Erythroblast (primary cell): ENCODE measurements at places on chromosomes 6 and 20.

- no peak for DNase-seq
Measured at GRCh38 chr6:139251045-139251690, 40.6 kb downstream of the TXLNB start.

GRCh38 chr6:154962753-154963152 lies 32.4 kb upstream of the TIAM2 start:
- no peak for DNase-seq

- DNase-seq: no peak
Measured at GRCh38 chr6:105769197-105769596, 316.9 kb upstream of the PRDM1 start.

DNA sequence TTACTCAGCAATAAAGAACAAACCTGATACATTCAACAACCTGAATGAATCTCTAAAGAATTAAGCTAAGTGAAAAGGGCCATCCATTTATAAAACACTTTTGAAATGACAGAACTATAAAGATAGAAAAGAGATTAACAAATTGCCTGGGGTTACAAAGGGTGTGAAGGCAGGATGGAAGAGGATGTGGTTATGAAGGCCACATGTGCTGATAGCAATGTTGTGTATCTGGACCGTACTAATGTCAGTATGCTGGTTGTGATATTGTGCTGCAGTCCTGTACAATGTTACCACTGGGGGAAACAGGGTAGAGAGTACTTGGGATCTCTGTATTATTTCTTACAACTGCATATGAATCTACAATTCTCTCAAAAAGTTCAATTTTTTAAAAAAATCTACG lies 36.4 kb downstream of the ELOVL5 start:
- peak; percentile 30 for DNase-seq

DNA sequence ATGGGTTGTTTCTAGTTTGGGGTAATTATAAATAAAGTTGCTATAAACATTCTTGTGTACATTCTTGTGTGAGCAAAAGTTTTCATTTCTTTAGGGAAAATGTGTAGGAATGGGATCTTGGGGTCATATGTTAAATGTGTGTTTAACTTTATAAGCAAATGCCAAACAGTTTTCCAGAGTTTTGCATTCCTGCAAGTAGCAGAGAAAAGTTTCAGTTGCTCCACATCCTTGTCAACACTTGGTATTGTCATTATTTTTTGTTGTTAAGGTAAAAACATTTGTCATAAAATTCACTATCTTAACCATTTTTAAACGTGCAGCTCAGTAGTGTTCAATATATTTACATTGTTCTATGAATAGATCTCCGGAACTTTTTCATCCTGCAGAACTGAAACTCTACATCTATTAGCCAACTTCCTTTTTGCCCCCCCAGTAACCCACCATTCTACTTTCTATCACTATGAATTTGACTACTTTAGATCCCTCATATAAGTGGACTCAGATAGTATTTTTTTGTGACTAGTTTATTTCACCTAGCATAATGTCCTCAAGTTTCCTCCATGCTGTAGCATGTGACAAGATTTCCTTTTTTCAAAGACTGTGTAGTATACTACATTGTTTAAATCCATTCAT lies 48.4 kb downstream of the PHACTR2 start:
- no peak for DNase-seq

- no peak for DNase-seq
Measured at GRCh38 chr20:41228858-41229257, 88.7 kb downstream of the ZHX3 start.

GRCh38 chr20:17430125-17430950 lies 100.8 kb downstream of the BFSP1 start:
- no peak for DNase-seq

DNA sequence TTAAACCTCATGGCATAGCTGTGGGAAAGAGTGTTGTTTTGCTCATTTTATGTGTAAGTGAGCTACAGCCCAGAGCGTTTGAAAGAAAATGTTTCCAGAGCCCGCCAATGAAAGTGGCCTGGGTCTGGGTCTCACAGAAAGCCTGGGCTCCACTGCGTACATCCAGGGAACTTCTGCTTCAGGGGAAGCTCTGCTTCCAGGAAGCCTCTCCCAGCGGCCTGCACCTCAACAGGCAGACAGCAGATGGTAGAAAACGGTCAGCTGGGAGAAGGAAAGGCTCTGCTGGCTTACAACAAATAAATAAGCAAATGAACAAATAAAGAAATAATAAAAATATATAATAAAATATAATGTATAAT lies 270.5 kb upstream of the SUPT3H start:
- DNase-seq: no peak

- no peak for DNase-seq
Measured at GRCh38 chr6:132675002-132675401, 16.0 kb upstream of the TAAR1 start.

DNA sequence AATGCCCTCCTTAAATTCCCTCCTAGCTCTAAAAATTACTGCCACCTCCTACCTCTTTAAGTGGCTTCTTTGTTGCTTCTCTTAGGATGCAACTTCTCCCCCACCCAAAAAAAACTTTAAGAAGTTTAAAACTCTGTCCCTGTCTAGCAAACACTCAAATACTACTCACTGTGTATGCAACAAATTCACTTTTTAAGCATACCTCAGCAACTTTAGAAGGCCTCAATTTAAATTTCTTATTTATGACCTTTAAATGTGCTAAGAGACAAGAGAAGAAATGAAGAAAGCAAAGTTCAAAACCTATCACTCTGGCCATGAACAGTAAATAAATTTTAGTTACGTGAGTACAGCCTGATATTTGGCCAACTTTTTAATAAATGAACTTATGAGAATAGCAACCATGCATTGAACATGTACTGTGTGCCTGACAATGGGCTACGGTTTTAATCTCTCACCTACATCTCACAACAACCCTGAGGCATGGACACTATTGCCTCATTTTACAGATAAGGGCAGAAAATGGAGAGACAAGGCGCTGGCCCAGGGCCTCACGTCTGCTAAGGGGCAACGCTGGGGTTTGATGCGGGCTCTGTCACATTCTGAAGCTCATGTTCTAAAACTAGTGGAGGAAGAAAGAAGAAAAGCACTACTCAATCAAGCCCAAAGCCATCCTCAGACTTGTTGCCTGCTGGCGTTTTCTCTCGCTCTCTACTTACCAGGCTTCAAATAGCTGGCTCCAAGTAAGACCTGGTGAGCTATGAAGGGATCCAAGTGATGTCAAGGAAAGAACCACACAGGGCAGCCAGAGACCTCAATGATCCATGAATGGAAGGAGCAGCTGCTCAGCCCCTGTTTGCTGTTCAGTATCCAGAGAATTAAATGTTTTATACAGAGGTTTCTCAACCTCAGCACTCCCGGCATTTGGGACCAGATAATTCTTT lies 99.8 kb downstream of the TBC1D7 start:
- DNase-seq: no peak

GRCh38 chr6:20182926-20183521 lies 29.2 kb downstream of the MBOAT1 start:
- no peak for DNase-seq

DNA sequence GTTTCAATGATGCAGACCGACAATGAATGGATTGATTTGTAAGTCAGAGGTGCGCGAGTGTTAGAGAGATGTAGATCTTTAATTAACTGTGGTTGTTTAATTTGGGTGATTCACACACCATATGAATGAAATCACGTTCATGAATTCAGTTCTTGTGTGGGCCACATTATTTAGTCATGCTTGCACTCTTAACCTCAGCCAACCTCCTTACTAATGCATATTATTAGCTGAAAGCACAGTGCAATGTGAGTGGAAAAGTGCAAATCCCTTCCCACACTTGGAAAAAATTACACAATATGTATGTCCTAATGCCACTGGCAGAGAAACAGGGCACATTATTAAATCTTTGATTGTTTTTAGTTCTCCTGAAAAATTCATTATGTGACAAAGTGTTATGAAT lies 512.5 kb downstream of the BCKDHB start:
- DNase-seq: no peak

DNA sequence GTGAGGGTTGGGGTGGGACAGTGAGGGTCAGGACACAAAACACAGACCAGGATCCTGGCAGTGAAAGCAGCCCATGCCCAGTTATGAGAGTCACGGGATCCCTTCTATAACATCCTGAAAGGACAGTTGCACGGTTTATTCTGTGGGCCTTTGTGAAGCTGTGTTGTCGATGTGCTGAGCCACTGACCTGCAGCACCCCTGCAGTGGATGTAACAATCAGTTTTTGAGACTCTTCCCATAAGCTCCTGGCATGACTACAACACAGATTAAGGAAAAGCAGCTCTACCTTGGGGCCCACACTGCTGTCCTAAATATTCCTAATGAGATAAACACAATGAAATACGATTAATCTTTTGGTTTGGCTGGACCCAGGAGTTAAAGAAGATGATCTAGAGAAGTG lies 3.7 kb downstream of the PYGB start:
- DNase-seq: no peak

GRCh38 chr6:71153755-71154325 lies 134.8 kb upstream of the OGFRL1 start:
- DNase-seq: no peak
